ENCODE measurements at places on chromosomes 7 and 10.

GRCh38 chr7:51062222-51062987 is 254.2 kb downstream of the COBL start:
- DNase-seq, result no peak

DNA sequence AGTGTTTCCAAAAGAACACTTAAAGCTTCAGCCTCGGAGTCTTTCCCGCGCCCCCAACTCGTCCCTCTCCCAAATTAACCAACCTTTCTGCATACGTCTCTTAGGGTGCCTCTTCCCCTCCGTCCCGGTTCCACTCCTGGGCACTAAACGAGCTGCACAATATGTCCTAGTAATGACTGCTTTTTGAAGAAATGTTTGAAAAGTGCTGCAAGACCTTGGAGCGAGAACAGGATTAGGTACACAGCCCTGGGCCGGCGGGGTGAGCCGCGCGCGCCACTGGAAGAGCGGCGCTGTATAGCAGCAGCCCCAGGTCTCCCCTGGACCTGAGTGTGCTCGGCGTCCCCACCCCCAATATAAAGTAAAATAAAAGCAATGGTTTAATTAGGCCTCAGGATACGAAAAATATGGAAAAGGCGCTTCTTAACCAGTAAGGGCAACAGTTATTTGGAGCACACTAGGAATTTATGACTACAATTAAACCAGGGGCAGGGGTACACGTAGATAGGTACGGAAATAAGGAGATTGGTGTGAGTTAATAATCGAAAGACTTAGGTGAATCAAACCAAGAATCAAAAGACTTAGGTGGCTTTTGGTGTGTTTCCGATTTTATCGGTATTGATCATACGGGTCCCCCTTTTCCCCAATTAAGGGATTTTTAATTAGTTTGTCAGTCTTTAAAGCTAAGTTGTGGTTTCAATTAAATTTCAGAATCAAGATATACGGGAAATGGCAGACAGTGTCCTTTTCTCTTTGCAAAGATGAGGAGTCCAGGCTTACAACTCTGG is 1.9 kb downstream of the TET1 start:
- DNase-seq, result no peak

- no peak for DNase-seq
Observed at GRCh38 chr7:47875998-47876744, 72.1 kb downstream of the PKD1L1 start.

- DNase-seq, result no peak
Observed at GRCh38 chr10:52563360-52563759, 209.2 kb downstream of the MBL2 start.

DNA sequence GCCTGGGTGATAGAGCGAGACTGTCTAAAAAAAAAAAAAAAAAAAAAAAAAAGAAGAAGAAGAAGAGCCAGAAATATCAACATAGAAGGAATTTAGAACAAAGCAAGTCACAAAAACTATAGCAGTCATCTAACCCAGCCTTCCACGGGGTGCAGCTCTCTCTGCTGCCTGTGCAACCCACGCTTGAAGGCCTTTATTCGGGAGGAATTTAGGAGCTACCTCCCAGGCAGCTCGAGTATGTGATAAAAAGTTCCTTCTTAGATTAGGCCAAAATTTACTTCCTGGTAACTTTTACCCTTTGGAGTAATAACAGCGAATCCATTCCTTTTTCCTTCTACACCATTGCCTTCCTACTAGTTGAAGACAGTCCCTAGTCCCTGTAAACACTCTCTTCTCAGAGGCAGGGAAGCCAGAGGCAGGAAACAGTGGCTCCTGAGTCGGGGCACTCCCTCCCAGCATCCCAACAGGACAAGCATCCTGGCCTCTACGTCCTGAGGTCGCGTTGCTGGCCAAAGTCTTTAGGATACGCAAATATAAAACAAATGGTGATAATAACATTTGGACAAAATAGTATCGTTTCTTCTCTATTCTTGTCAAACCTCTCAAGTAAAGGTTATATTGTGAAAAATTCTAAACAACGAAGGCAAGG is 109.3 kb upstream of the KMT2C start:
- no peak for DNase-seq

- no peak for DNase-seq
Observed at GRCh38 chr7:41835976-41836530, 133.2 kb upstream of the INHBA start.

DNA sequence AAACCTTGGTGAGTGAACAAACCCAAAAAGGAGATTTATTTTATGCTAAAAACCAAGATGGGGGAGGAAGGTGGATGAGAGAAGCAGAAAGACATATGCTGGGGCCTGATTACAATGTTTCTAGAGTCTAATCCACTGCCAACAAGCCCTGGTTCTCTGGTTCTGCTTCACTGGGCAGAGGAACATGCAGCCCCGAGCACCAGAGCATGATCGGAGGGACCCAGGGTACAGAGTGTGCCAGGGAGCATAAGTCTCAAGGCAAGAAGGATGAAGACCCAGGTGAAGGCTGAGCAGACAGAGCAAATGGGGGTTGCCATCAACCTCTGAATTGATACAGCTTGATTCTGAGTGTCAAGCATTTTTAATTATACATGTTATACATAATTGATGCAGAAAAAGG is 30.7 kb downstream of the SLC16A12 start:
- DNase-seq, result no peak

- no peak for DNase-seq
Observed at GRCh38 chr10:91879515-91880170, 29.6 kb downstream of the FGFBP3 start.

- DNase-seq, result no peak
Observed at GRCh38 chr10:28587970-28588290, 55.0 kb downstream of the WAC start.

DNA sequence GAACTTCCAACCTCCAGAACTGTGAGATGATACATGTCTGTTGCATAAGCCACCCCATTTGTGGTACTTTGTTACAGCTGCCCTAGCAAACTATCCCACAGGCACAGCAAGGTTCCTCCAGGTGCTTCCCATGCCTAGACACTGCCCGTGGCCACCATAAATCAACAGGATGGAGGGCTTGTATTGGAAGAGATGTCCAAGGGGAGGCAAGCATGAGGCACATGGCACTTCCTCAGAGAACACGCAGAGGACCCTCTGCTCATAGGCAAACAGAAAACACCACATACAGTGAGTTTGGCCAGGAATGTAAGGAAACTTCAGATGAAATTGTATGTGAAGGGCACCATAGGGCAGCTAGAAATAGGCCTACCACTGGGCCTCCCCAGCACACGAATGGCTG is 291.1 kb downstream of the GRID1 start:
- no peak for DNase-seq

DNA sequence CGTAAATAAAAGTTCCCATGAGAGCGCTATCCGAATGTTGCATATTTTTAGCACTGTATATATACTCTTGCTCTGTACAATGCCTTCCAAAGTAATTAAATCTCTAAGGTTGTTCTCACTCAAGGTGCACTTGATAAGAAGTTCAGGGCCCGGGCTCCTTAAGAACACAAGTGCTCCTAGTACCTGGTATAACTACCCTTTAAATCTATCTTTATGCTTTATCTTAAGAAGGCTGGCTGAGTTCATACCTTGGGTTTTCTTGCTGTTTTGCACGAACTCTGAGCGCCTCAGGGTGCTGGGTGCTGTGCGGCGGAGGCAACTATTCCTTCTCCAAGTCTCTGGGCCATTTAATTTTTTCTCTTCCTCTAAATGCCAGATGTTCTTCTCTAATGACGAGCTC is 80.4 kb downstream of the DNMBP start:
- DNase-seq, result no peak

DNA sequence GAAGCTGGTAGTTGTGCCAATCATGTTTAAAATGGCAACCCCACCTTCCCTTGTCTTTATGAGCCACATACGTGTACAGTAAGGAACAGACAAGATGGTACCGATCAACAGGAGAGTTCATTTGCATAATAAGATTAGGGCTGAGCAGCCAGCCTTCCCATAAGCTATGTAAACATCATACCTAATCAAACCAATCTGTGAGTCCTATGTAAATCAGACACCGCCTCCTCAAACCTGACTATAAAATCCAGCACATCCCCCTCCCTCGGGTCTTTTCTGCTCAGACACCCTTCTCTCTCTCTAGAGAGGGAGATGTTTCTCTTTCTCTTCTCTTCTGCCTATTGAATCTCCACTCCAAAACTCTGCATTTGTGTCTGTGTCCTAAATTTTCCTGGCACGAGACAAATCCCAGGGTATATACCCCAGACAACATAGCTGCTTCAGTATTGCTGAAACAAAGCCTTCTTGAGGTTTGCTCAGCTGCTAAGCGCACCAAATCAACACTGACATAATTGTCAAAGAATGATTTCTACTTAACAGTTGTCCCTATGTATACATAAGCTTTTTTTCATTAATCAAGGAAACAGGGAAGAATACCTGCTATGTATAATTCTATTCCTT is 279.2 kb downstream of the THSD7A start:
- DNase-seq, result no peak

DNA sequence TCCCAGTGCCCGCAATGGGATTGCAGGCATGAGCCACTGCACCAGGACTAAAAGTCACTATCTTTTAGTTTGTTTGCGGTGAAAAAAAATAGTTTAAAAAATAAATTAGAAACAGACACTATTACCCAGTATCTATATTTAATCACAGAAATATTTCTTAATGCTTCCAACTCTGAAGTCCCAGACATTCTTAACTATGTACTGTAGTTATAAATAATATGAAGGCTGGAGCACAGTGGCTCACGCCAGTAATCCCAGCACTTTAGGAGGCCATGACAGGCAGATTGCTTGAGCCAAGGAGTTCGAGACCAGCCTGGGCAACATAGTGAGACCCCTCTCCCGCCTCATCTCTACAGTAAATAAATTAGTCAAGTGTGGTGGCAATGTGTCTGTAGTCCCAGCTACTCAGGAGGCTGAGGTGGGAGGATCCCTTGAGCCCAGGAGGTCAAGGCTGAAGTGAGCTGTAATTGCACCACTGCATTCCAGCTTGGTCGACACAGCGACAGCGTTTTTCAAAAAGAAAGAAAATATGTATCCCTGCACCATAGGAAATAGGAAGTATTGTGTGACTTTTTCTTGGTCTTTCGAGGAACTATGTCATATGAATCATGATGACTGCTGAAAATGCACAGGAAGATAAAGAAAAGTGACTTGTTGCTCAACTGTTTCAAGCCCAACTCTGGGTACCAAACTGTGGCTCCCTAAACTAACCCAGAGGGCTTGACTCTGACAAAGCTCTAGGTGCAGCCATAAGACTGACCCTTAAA is 74.9 kb upstream of the STEAP1B start:
- DNase-seq, result no peak

DNA sequence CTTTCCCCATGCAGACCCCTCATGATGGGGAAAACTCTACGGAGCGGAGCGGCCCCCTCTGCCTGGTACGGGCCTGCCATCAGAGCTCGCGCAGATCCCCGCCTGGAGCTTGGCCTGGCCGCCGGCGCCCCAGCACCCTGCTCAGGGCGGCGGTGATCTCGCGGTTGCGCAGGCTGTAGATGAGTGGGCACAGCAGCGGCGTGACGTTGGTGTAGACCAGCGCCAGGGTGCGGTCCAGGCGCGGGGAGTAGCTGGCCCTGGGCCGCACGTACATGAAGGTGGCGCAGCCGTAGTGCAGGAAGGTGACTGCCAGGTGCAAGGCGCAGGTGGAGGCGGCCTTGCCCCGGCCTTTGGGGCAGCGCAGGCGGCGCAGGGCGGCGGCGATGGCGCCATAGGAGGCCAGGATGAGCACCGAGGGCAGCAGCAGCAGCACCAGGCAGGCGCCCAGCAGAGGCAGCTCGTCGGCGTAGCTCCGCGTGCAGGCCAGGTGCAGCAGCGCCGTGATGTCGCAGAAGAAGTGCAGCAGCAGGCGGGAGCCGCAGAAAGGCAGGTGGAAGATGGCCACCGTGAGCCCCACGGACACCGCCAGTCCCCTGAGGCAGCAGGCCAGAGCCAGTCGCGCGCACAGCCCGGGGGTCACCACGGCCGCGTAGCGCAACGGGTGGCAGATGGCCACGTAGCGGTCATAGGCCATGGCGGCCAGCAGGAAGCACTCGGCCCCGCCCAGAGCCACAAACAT is 33.4 kb downstream of the TAS2R41 start:
- DNase-seq, result no peak

DNA sequence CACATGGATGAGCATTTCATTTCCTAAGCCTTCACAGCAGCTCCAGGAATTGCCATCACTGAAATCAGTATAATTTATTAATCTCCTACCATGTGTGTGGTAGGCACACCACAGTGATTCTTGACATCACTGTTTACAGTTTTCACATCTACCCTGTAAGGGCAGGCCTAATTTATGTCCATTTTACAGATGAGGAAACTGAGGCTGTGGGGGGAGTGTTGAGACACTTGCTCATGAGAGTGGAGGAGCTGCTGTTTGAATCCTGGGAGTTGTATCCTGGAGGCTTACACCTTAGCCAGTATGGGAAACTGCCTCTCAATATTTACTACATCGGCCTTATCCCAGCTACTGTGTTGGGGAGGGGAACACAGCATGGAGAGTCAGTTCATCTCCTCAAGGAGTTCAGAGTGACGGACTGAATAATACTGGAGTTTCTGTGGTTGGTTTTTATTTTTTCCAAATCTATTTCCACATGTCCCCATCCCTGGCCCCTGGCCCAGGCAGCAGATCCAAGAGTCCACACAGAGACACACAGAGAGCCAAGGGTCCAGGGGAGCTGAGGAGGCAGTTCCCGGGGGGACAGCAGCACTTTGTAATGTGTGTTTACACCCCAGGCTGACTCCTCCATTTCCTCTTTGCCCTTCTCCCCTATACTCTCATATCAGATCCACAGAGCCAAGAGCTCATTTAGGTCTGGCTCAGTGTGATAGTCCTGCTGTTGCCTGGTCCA is 13.2 kb downstream of the UBTD1 start:
- DNase-seq, result no peak

Measured in GM12891 (cell line).